EH (cell line): ENCODE measurements at places on chromosomes 2 and 18.

DNA sequence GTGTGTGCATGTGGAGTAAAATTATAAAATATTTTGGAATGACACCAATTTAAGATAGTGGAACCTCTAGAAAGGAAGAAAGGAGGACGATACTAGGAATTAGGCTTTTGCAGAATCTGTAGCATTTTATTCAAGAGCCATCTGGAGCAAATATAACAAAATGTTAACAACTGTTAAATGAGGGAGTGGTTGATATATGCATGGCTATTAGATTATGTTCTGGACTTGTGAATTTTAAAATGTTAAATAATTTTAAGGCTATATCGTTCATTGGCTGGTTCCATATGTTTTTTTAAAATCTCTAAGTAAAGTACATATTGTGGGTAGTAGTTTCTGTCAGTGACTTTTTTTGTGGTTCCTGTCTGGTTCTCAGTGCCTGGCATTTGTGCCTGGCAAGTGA lies 123.2 kb downstream of the PKP4 start:
- DNase-seq = no peak

DNA sequence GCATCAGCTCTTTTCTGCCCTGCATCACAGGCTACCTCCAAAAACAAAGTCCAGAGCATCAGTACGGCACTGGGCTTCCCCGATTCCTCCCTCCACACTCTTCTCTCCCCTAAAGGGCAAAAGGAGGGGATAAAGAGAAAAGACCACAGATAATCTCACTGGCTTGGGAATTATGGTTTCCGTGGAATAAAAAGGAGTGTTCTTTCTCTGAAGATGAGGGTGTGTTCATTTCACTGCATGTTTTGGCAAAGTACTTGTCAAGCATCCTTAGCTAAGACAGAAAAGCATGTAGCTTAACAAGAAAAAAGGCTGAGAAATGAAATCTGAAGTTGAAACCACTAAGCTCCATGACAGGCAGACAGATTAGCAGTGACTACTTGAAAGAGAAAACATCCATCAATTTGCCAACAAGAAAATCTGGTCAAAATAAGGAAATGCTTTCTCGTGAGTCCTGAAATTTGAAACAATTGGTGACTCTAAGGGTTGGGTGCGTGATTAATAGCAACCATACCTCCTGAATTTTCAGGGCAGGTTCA lies 20.6 kb upstream of the DSG3 start:
- DNase-seq = no peak

DNA sequence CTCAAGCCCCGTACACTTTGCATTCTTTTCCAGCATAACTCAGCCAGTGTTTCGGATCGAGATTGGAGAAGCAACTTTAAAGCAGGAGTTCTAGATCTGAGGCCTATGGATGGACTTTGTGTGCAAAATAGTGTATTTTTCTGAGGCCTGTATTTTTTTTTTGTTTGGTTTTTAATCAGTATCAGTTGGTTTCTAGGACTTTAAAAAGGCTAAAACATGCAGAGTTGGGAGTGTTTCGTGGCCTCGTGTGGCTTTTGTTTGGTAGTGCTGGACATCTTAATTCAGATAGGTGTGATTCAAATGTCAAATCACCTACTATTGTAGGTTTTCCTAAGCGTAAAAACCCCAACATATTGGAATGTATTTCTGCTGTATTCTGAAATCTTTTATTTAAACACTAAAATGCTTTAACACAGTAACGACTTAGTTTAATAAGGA lies 282 bp upstream of the PUS10 start:
- DNase-seq = no peak

GRCh38 chr2:25757906-25758305 lies 84.5 kb upstream of the DTNB start:
- DNase-seq = no peak

DNA sequence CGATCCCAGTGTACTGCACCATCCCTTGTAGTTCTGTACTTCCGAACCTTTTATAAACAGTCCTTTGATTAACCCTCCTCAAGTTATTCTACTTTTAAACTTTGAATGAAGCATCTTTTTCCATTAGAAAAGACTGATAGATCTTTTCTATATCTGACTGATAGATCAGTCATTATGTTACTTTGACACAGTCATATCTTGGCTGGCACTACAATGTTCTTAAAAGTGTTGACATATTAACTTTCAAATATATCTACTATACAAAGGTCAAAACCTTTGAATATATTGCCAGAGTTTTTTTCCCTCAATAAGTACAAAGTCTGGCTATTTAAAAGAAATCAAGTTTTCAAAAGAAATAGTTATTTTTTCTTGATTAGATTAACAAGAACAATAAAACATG lies 35.4 kb upstream of the NABP1 start:
- DNase-seq = no peak
